NCI-H187 treated with DMSO at 0.1 percent for 48 hours (cell line): ENCODE measurements at places on chromosomes 3 and 15.

DNA sequence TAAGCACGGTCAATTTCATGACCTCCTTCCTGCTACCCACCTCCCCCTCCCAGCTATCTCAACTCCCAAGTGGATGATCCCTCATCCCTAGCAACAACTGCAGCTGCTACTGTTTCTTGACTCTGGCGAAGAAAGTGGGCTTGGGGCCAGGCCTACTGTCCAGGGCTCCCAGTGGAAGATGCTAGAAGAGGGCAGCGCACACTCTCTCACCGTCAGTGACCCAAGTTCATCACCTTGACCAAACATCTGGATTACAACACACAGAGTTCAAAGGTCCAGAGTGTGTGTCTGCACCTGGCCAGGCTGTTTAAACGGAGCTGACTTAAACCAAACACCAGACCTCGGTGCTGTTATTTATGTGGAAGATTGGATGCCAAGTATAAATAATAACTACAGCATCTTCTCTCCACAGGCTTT, 385.6 kb downstream of the SHQ1 start:
- no peak for DNase-seq

DNA sequence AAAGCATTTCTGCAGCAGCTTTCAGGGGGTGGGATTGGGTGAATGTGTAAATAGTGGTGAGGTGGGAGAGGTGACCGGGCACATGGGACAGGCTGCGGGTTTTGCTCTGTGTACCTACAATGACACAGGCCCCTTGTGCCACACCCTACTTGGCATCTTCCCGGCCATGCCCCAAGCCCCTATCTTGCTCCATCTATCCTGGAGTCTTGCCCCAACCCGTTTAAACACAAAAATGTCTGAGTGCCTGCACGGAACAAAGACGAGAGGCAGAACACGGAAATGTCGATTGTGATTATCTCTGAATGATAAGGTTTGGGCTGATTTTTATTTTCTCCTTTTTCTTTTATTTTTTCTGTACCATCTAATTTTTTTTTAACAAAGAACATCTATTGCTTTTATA, 46.0 kb upstream of the SLC6A1 start:
- DNase-seq = no peak

- no peak for DNase-seq
Observed at GRCh38 chr15:95470529-95470928, 860.0 kb upstream of the NR2F2 start.

DNA sequence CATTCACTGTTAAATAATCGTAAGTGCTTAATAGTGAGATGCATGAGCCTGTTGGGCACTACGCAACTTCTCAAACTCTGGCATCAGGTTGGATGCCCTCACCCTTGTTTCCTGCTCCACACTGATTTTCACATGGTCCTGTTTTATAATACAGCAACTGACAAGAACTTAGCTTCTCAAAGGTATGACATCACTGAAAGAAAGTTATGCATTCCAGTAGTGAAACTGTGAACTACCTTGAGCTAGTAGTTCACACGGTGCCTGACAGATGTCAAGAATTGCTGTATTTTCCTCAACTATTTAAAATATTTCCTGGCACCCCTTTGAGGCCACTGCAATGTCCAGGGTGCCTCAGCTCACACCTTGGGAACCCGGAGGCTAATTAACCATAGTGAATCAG, 327.5 kb downstream of the RORA start:
- no peak for DNase-seq

GRCh38 chr3:85182975-85183752, 224.4 kb downstream of the CADM2 start:
- DNase-seq = no peak

DNA sequence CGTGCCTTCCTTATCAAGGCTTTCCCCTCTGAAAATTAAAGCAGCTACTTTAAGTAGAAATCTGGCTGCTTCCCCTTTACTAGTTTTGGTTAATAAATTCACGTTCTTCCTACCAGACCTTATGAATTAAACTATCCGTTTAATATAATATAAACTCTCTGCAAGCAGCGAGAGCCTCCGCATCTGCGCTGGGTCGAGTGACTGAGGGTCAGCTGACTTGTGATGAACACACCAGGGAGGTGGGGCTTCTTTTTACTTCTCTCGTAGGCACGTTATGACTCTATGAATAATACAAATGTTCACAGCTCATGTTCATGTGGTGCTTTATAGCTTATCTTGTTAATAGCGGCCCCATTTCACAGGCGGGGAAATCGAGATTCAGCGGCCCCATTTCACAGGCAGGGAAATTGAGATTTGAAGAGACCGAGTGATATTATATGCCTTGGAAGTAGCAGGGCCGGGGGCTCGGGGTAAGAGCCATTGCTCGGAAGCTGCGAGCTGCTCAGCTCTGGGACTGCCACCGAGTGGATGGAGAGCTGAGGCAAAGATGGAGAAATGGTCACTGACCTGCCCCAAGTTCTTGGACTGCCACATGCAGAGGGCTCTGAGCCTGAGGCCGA, 8.3 kb downstream of the MUC4 start:
- no peak for DNase-seq

DNA sequence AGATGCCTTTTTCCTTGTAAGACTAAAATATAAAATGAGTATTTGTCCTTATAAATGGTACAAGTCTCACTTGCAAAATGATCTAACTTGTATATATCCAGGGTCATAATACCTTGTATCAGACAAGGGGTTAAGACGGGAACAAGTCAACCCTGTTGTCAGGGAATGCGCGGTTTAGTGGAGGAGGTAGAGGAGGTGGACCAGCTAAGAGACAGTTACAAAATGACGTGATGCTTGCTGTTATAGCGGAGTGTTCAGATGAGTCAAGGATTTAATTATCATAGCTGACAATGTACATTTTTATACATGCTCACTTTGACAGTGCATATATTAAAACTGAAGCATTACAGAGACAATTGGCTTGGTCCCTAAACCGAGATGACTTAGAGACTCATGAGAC, 26.8 kb upstream of the KLHL25 start:
- no peak for DNase-seq

- no peak for DNase-seq
Observed at GRCh38 chr3:67118635-67119034, 120.5 kb downstream of the KBTBD8 start.

DNA sequence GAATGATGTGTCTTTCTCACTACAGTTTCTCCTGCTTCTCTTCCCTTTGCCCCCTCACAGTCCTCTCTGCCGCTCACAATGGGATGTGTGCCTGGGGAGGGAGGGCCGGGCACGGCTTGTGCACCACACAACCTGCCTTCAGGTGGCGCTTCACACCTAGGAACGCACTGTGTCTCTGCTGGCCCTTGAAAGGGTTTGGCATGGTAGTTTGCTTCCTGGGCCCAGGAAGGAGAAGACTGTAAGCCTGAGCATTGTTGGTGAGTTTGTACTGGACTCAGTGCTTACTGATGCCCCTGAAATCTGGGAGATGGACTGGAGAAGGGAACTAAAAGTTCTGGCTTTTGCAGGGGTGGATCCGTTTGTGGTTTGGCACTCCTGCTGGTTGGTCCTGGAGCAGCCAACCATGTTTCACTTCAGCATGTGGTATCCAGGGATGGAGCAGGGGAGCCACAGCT, 9.2 kb downstream of the ALPK3 start:
- DNase-seq = no peak

DNA sequence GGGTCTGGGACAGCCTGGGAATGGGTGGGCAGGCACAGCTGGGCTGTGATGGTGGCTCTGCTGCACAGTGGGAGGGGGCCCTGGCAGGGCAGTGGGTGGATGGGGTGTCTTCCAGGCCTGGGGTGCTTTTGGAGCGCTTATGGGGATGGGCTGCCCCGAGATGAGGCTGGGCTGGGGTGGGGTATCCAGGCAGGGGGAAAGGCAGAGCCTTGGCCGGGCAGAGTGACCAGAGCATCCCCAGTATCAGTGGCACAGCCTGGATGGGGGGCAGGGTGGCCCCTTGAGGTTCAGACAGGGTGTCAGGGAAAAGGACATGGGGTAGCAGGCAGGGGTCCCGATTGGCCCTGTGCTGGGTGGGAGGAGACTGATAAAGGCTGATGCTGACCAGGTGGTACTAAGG, 26.6 kb downstream of the HDAC11 start:
- no peak for DNase-seq

GRCh38 chr3:67521053-67521646, 133.3 kb downstream of the SUCLG2 start:
- DNase-seq = no peak

DNA sequence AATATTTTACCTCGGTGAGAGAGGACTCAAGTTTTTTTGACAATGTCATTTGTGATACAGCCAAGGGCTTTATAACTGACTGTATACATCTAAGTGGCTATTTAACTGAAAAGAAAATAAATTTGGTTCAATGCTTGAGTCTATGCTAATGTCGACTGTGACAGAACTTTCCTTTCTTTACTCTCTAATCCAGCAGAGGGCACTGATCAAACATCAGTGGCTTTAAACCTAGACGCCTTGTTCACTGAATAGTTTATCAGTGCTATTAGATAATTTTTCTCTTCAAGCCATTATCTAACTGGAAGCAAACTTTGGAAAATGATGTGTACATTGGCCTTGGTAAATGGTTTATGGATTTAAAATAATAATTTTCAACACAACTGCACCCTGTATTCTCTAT, 285.1 kb downstream of the CHL1 start:
- DNase-seq = no peak

DNA sequence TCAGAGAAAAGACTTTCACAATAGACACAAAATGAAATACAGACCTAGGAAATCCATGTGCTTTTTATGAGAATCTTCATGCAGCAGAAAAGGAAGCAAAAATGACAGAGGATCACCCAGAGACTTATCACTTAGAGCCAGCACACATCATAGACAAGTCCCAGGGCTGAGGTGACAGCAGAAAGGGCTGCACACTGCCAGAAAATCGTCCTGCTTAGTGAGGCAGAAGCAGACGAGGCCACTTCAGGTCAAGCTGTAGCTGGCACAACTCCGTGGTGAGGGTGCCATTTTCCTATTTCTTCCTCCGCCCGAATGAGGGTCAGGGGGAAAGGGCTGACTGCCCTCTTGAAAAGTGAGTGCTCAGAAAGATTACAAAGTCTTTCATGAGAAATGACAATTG, 95.9 kb upstream of the TNIK start:
- DNase-seq = no peak

DNA sequence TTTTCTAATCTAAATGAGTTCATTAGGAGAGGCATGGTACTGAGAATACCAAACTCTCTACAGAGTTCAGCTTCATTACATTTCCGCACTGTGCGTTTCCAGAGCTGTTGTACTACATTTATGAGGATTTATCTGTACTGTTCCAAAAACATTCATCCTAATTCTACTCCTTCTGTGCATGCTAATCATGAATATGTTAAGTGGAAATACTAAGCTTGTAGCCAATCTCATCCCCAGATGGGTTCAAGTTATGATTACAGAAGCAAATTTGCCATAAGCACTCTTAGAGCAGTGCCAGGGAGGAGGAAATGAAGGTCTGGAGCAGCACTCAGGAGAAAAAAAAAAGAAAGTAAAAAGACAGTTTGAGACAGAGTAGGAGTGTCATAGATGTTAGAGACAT, 544.3 kb downstream of the GBE1 start:
- no peak for DNase-seq

- DNase-seq = no peak
Observed at GRCh38 chr15:66879531-66880368, 177.7 kb downstream of the SMAD6 start.

DNA sequence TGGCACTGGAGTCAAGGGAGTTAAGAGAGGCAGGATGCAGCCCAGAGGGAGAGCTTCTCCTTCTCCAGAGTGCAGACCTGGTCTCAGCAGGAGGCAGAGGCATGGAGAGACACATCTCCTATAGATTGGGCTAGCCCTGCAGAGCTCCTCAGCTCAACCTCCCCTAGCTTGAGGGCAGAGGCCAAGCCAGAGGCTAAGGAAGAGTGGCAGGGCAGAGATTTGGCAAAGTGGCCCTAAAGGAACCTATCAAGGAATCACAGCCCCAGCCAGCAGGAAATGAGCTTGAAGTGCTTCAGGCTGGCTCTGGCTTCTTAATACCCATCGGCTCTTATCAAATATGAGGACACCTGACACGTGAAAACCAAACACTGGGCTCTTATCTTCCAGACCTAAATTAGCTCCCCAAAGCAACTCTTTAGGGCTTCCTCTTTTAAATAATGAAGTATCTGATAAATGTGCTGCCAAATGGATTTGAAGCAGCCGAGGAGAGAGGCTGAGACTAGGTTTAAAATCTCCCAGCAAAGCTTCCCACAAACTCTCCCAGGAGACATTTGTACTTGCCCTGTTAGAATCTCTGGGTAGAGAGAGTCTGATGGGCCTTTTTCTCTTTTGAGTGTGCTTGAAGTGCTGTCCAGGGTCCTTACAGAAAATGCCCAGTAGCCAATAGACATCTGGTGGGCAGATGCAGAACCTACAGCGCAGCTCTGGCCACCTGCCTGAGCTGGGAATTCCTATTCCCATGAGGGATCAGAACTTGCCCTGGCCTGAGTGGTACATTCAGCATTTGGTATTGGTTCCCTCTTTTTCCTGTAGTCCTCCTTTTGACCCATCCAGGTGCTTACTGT, 271.4 kb downstream of the CLSTN2 start:
- DNase-seq = peak; percentile 83

DNA sequence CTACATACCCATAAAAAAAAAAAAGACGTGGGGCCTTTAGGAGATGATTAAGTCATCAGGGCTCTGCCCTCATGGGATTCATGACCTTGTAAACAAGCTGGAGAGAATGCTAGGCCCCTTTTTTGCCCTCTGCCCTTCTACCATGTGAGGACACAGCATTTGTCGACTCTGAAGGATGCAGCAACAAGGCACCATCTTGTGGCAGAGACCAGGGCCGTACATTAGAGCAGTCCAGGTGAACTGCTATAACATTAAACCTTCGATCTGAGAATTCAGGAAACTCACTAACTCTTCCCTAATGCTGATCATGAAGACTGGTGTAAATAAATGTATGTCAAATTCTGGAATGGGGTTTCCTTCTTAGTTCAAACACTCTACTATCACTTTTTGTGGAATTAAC, 30.7 kb upstream of the SIAH2 start:
- DNase-seq = no peak

DNA sequence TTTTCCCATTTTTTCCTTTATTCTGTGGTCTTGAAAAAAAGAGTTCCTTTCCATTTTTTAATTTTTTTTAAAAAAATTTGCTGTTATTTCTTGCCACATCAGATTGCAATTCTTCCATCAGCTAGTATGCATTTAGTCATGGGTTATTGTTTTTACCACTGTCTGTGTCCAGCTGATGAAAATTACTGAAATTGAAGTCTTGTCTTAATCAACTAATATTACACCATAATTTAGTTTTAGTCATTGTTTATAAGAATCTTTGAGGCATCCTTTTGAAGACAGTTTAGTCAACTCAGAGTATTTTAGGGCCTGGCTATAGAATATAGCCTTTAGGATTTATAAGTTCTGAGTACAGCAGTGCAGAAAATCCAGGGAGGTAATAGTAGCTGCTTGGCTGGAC, 172.1 kb downstream of the LRTM1 start:
- DNase-seq = no peak

- DNase-seq = no peak
Observed at GRCh38 chr3:53921296-53921695, 29.6 kb upstream of the SELENOK start.
